ENCODE measurements at places on chromosomes 3 and 15. TPM values are rescaled to one million over a fixed set of nuclear protein-coding genes. Genes with fewer than 3 reads are reported as not detected.

The EHD4 gene
- total RNA-seq: 10.7 TPM

The MRPL47 gene
- 101 TPM for total RNA-seq

The GPR176 gene
- 59.6 TPM for total RNA-seq

The CRYGS gene
- total RNA-seq: 0.66 TPM

The MNS1 gene
- 10.9 TPM for total RNA-seq

The IGSF11 gene
- not detected for total RNA-seq

The DHX30 gene
- total RNA-seq: 60.1 TPM

Data from MG63 (cell line).